Right renal pelvis (tissue), 4 donors: ENCODE measurements at places on chromosomes 1 and 21. TPM values are rescaled to one million over a fixed set of nuclear protein-coding genes. Genes with fewer than 3 reads are reported as not detected.

ZBTB18 gene
- polyA plus RNA-seq: 26.7 TPM

LIPI gene
- polyA plus RNA-seq: 0.31 TPM

OR2L8 gene
- polyA plus RNA-seq: not detected

- no peak for DNase-seq
These were observed 2.0 kb downstream of the AGRN start for GRCh38 chr1:1021920-1022259.

DNA sequence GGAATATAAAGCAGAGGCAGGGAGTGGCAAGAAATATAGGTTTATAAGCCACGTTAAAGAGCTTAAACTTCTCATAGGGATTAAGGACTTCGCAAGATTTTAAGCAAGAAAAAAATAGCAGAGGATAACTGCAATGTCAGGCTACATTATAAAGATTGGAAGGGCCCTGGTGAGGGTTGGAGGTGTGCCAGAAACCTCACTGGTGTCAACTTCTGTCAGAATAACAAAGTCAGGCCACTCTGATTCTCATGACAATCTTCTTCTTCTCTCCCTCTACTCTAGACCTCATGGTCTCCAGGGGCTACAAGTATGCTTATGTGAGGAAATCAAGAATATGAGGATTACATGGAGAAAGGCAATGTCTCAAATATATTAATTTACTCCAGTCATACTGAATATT, 32.6 kb upstream of the FMO2 start:
- no peak for DNase-seq

- no peak for DNase-seq
These were observed 7.0 kb upstream of the LIN28A start for GRCh38 chr1:26403656-26404055.
